ENCODE measurements at places on chromosomes 11 and 22. TPM values are rescaled to one million over a fixed set of nuclear protein-coding genes. Genes with fewer than 3 reads are reported as not detected.

LRRC10B gene
- 0.46 TPM for total RNA-seq

PRG3 gene
- total RNA-seq: not detected

- DNase-seq: no peak
These were observed 119.3 kb downstream of the ABTB2 start for GRCh38 chr11:34238533-34238932.

GRCh38 chr11:129973068-129973467 is 29.6 kb downstream of the PRDM10 start:
- DNase-seq: no peak

GRCh38 chr11:73425108-73425507 is 48.9 kb downstream of the RELT start:
- no peak for DNase-seq

GRCh38 chr22:32203181-32204039 is 1.5 kb downstream of the RFPL2 start:
- peak; percentile 9 for DNase-seq

Measured in mucosa of gallbladder (tissue), 1 donor.